ENCODE measurements at places on chromosomes 1 and 21.

DNA sequence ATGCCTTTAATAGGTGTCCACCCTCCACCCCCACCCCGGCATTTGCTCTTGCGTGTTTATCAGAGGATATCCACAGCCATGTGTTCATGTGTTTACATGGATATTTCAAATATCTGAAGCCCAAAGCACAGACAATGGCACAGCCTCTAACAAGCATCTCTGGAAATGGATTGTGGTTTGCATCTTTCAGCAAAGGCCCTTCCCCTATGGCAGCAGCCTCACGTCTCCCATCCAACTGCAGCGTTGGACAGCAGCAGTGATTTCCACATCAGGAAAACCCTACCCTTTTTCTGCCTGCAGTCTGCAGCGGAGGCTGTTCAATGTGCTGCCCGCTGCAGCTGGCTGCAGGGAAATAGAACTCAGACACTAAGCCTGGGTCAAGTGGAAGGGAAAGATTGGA, 1.6 kb downstream of the RASSF5 start:
- DNase-seq, result no peak

DNA sequence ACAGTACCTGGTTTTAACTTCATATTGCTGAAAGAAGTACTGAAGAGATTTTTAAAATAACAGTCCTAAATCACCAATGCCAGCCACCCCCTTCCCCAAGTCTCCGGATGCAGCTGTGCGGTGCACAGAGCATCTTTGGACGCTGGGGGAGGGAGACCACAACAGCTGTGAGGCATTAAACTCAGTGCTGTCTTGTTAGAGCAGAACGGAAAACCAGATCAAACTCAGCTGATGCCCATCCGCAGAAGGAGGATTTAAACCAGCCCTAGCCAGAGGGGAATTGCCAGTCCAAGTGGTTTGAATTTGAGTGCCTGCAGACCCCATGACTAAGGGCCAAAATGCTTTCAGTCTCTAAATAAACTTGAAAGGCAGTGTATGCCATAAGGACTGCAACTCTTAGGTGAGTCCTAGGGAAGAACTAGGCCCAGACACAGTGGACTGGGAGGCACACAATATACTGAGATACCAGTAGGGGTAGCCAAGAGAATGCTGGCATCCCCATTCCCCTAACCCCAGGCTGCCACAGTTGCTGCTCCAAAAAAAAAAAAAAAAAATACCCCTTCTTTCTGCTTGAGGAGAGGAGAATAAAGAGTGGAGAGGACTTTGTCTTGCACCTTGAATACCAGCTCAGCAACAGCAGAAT, 576.2 kb downstream of the NEGR1 start:
- DNase-seq, result no peak

- DNase-seq, result no peak
These were observed 44.9 kb upstream of the USP24 start for GRCh38 chr1:55259911-55260609.

GRCh38 chr1:65668368-65668767, 124.3 kb upstream of the PDE4B start:
- no peak for DNase-seq

DNA sequence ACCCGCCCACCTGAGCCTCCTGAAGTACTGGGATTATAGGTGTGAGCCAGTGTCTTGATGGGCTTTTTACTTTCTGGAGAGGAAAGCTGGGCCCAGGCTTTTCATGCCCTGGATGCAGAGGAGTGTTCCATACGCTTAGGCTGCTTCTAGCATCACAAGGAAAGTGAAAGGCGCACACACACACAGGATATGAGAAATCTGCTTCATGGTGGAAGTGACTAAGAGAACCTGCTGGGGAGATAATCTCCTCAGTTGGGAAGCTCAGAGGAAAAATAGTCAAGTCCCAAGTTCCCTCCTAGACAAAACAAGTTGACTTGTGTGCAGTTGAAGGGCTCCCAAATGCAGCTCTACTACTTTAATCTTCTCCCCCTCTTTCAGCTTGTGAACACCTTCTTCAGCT, 2.2 kb downstream of the NUDC start:
- DNase-seq, result peak; percentile 39

DNA sequence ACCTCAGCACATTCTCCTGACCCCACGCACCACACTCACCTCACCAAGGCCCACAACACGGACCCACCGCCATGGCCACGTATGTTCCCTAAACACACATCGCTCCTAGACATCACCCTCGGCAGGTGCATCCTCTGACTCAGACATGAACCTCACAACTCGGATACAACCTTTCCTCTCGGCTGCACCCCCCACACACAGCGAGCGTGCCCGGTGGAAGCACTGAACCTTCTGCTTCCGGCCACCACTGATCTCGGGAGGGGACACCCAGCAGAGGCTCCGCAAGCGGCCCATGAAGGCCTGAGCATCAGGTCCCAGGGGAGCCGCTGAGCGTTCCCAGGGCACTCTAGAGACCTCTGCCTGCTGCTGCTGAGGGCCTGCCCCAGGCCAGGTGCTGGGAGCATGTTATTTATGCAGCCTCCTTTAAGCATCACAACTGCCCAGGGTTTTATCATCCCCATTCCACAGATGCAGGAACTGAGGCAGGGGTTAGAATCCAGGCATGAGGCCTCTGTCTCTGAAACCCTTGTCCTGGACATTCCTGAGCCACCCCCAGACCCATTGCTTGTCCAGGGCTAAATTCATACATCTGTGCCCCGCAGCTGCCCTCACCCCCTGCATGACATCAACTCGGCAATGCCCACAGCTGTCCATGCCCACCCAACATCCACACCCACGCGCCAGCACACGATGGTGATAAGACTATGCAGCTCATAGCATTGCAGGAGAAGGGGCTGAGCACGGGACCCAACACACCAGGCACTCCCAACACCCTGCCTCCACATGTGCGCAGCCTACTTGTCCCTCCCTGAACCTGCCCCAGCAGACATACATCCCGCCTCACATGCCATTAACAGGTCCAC, 27.0 kb downstream of the SDC3 start:
- DNase-seq, result no peak

DNA sequence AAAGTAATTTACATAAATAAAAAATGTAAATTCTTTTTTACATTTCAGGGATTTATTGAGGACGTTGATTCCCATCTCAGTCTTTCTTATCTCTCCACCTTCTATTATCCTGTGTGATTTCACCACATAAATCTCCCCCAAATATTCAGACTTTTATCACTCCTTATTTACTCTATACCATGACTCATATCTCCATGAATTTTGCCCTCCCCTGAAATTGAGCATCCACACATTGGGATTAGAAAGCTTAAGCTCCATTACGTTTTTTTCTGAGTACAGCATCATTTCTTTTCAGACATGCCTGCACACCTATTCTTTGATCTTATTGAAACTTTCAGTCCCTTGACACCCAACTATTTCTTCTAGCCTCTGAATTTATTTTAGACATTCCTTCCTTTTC, 111.2 kb downstream of the IFI44 start:
- DNase-seq, result no peak

GRCh38 chr21:33971492-33972013, 55.9 kb upstream of the ATP5PO start:
- peak; percentile 52 for DNase-seq

DNA sequence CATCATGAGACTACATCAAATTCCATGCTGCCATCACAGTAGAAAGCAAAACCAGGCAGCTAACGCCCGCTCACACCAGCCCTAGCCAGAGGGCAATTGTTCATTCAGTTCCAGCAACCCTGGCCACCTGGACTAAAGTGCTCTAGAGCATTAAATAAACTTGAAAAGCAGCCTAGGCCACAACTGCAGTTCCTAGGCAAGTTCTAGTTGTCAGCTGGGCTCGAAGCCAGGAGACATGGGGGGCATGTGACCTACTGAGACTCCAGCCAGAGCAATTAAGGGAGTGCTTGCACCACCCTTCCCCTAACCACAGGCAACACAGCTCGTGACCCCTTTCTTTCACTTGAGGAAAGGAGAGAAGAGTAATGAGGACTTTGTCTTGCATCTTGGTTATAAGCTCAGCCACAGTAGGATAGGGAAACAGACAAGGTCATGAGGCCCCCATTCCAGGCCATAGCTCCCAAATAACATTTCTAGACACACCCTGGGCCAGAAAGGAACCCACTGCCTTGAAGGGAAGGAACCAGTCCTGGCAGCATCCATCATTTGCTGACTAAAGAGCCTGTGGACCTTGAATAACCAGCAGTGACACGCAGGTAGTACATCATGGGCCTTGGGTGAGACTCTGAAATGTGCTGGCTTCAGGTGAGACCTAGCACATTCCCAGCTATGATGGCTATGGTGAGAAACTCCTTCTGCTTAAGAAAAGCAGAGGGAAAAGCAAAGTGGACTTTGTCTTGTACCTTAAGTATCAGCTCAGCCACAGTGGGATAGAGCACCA, 77.0 kb downstream of the ZZZ3 start:
- DNase-seq, result no peak

DNA sequence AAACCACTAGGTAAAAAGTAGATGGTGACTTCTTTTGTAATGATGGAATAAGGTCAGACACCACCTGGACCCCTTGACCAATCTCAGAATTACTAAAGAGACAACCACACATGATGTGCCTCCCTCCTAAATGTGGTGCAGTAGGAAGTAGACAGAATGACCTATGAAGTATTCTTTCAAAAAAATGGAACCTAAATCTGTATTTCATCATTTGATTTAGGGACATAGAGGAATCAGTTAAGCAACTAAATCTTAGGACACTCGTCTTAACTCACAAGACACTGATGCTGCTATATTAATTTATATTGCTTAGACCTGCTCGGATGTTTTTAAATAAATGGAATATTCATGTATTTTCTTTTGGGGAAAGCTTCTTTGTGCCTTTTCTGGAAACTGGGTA, 80.9 kb upstream of the IRF2BP2 start:
- no peak for DNase-seq

GRCh38 chr1:55305735-55306134, 90.6 kb upstream of the USP24 start:
- peak; percentile 20 for DNase-seq

Measured in activated CD4-positive, alpha-beta T cell treated with anti-CD3 and anti-CD28 coated beads, Interleukin-10, Interleukin-2, amounts not matched to agents 100 ng/mL and 50 ng/mL, durations not matched to agents 16 hours and 8 hours (primary cell).